Sigmoid colon (tissue), 7 donors: ENCODE measurements at places on chromosomes 16 and 17. TPM values are rescaled to one million over a fixed set of nuclear protein-coding genes. Genes with fewer than 3 reads are reported as not detected.

The SHBG gene
- total RNA-seq: not detected

The TSR3 gene
- total RNA-seq: 83.4 TPM

The SCIMP gene
- 3.4 TPM for total RNA-seq

The CD19 gene
- total RNA-seq: not detected

The RTN4RL1 gene
- 0.41 TPM for total RNA-seq

The CLEC3A gene
- not detected for total RNA-seq

The HOXB3 gene
- total RNA-seq: 25.3 TPM

The SHCBP1 gene
- 0.66 TPM for total RNA-seq

The SOST gene
- not detected for total RNA-seq

The C17orf50 gene
- total RNA-seq: not detected

The PDILT gene
- not detected for total RNA-seq

The NGFR gene
- total RNA-seq: 12.1 TPM

The CRYBA1 gene
- total RNA-seq: not detected

The VAT1L gene
- total RNA-seq: 4.9 TPM

The UTS2R gene
- not detected for total RNA-seq

The NOXO1 gene
- total RNA-seq: not detected

The KRT12 gene
- not detected for total RNA-seq

The FAAP100 gene
- total RNA-seq: 9.6 TPM

The DNAJC7 gene
- 49.9 TPM for total RNA-seq

The MSLN gene
- total RNA-seq: not detected

The CCL2 gene
- 36.6 TPM for total RNA-seq

The GAST gene
- not detected for total RNA-seq

The LCMT1 gene
- total RNA-seq: 50.0 TPM

The BRD7 gene
- 52.0 TPM for total RNA-seq

The VMO1 gene
- 4.1 TPM for total RNA-seq

The CD300E gene
- 0.71 TPM for total RNA-seq

The NLRC3 gene
- not detected for total RNA-seq

The TSNAXIP1 gene
- 1.1 TPM for total RNA-seq

The MEFV gene
- total RNA-seq: 2.9 TPM

The TBC1D3H gene
- not detected for total RNA-seq

The SEC14L5 gene
- total RNA-seq: 0.49 TPM
